Foreskin fibroblast (primary cell): ENCODE measurements at places on chromosomes 16 and 17.

DNA sequence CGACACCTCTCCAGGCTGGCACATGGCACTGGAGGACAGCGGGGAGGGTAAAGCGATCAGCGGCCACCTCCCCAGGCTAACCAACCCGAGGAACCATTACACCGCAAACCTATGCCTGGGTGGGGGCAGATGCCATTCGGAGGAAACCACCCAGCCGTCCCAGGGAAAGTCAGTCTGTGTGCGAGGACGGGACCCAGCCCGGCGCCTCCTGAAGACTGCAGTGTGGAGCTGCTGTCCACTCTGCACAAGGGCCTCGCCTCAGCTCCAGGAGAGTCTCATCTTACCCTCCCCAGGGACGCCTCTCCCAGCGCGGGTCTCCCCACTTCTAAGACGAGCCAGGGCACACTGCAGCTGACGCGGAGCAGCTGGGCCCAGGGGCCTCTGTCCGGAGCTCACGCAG, 8.0 kb downstream of the SLC38A10 start:
- no peak for DNase-seq

DNA sequence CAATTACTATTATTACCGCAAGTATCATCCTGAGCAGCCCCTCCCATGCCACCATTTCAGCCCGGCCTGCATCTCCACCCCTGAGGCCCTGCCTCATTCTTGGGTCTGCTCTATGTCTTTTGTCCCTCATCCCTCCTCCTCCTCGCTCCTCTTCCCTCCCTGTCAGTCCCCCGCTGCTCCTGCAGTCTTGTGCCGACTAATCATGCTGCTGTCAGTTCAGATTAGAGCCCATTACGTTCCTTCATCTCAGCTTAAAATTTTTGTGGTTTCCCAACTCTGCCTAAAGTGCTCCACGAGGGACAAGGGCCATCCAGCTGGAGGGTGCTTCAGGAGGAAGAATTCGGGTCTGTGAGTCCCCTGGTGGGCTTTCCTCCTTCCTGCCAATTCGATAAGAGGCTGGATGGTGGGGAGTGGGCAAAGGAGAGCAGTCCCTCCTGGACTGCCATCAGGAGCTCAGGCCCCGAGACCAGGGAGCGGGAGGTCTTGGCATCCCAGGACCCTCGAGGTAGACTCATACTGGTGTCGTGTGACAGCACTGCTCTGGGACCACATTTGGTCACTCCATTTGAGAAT, 32.9 kb upstream of the GOSR2 start:
- no peak for DNase-seq

- DNase-seq, result no peak
These were observed 20.9 kb downstream of the ITGB3 start for GRCh38 chr17:47274319-47275069.

- no peak for DNase-seq
These were observed 28.4 kb upstream of the WFIKKN2 start for GRCh38 chr17:50807009-50807408.

- DNase-seq, result peak; percentile 44
These were observed 2.6 kb upstream of the KRTAP9-2 start for GRCh38 chr17:41223821-41224220.

DNA sequence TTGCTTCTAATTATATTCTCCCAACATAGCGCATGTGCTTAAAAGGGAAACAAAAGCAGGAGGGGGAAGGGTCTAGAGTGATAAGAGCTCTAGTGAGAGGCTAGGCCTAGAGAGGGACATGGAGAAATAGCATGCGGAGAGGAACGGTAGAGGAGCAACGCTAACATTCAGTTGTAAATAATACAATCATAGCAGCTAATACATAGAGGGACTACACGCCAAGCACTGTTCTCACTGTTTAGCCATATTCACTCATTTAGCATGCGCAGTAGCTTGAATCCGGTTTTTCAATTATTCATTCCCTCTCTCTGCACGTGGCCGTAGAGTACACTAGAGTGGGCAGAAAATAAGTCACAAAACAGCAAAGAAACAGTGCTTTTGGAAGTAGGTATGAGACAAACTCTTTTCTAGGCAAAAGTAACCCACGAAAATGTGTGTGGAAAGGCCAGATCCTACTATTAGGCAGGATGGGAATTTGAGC, 1.7 kb upstream of the ALOX12 start:
- no peak for DNase-seq

- DNase-seq, result no peak
These were observed 33.2 kb upstream of the MEAK7 start for GRCh38 chr16:84537491-84538151.

- DNase-seq, result peak; percentile 91
These were observed 338 bp upstream of the RPL19 start for GRCh38 chr17:39199820-39200069.
